ENCODE measurements at places on chromosomes 1 and 21. TPM values are rescaled to one million over a fixed set of nuclear protein-coding genes. Genes with fewer than 3 reads are reported as not detected.

DNA sequence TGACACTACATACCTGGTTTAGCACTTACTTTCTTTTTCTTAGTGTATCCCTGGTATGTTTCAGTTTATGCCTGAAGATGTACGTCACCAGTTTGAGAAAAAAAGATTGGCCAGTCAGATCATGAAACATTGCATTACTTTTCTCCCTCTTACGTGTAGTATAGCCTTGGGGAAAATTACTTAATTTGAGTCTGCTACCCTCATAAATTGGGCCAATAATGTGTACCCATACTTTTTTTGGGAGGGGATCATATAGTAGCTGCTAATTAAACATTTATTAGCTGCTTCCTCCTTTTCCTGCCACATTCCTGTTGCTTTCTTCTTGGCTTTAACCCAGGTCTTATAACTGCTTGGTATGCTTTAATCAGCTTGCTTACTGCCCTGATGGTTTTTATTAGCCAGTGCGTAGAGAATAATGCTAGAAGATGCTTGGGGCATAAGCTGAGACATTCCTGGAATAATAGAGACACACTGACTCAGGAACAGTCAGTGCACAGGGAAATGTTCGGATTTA lies 32.1 kb downstream of the RABGAP1L start:
- no peak for DNase-seq

The RABGAP1L gene
- 38.8 TPM for total RNA-seq

GRCh38 chr1:91949356-91949699 lies at the start of gene BRDT:
TSS of gene BRDT (plus strand) at chr1:91949401. CDS start at chr1:91962755, 13,354 bp downstream.
- no peak for DNase-seq

The PROX1 gene
- 4.2 TPM for total RNA-seq
